ENCODE measurements at places on chromosomes 3 and 15.

DNA sequence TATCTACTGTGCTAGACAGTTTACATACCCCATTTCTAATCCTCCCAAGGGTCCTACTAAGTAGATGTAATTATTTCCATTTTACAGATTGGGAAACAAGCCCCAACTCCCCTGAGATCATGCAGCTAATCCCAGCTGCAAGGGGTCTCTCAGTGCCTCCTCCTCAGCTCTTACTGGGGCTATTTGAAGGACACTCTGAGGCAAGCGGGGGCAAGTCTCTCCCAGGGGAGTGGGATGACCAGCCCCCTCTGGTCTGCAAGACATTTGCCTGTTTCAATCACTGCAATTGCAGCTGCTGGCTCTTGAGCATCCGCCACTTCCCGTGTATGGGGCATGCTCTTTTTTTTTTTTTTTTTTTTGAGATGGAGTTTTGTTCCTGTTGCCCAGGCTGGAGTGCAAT lies 11.4 kb downstream of the LAMP3 start:
- no peak for DNase-seq

DNA sequence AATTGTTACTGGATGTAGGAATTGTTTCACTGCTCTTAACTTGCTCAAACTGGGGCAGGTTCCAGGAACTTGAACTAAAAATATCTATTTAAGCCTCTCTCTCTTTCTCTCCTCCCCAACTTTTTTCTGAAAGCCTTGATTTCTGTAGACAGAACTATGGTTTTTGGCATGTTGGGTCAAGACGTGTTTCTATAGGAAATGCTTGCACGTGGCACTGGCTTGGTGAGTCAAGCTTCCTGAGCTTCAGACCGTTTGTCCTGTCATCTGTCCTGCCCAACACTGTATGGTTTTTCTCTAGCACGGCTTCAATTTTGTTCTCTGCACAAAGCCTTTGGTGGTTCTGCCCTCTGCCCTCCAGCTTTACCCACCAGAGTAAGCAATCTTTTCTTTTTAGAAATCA lies 13.5 kb downstream of the EAF1 start:
- DNase-seq = peak; percentile 27

- no peak for DNase-seq
Measured at GRCh38 chr3:15496341-15496664, 25.2 kb downstream of the COLQ start.

DNA sequence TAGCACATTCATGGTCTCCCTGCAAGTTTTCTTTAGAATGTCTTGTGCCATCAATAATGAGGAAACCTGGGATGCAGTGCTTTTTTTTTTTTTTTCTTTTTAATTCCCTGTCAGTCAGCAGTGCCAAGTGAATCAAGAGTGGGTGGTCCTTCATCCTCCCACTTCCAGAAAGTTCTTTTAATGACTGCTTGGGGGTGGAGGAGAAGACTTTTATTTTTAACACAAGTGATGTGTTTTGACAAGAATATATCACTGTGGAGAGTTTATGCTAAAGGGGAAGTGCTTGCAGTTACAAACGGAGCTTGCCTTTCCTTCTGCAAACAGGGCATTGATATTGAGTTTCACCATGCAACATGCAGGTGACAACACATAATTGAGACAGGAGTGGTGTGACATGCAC lies 69.7 kb downstream of the CACNA2D3 start:
- DNase-seq = no peak

GRCh38 chr3:114557791-114558190 lies 264.0 kb downstream of the TIGIT start:
- no peak for DNase-seq

GRCh38 chr15:39618063-39618823 lies 37.4 kb downstream of the THBS1 start:
- DNase-seq = no peak

DNA sequence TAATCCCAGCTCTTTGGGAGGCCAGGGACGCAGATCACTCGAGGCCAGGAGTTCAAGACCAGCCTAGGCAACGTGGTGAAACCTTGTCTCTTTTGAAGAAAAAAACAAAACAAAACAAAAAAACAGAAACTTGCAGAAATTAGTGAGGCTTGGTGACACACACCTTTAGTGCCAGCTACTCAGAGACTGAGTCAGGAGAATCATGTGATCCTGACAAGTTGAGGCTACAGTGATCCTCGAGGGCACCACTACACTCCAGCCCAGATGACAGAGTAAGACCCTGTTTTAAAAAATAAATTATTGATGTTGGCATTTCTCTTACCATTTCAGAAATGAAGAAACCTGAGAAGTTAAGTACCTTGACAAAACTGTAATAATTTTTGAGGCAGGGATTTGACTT lies 44.6 kb upstream of the CCNB2 start:
- DNase-seq = no peak

DNA sequence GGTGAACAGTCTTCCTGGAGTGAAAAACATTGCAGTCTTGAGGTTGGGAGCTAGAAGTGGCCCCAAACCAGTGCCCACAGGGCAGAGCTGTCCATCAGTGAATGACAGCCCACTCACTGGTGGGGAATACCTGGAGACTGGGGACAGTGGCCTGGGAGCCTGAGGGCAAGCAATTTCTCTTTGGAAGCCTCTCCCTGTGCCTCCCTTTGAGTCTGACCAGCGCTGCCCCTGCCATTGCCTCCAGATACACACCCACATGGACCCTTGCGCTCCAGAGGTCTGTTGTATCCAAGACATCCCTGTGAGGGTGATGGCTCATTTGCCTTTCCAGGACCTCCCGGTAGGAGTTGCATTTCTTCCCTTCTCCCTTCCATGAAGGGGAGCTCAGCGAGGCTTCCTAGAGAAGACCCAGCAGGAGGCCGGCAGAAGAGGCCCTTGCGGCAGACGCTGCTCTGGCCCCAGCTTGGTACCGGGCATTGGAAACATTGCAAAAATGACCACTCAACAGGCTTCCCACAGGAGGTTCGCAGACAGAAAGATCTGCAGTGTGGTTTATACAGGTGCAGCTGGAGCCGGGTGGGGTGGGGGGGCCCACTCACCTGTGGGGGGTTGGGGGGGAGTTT lies 38.5 kb downstream of the KLF13 start:
- no peak for DNase-seq

GRCh38 chr15:22796079-22796478 lies 9.6 kb downstream of the NIPA1 start:
- DNase-seq = no peak

DNA sequence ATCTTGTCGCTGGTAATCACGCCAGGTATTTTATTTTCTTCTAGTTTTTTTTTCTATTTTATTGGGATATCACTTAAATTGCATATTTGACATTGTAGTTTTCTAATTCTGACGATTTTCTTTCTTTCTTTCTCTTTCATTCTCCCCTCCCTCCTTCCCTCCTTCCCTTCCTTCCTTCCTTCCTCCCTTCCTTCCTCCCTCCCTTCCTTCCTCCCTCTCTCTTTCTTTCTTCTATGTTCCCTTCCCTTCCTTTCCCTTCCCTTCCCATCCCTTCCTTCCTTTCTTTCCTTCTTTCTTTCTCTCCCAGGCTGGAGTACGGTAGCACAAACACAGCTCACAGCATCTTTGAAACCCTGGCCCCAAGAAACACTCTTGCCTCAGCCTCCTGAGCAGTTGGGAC lies 100.6 kb upstream of the BCL6 start:
- no peak for DNase-seq

DNA sequence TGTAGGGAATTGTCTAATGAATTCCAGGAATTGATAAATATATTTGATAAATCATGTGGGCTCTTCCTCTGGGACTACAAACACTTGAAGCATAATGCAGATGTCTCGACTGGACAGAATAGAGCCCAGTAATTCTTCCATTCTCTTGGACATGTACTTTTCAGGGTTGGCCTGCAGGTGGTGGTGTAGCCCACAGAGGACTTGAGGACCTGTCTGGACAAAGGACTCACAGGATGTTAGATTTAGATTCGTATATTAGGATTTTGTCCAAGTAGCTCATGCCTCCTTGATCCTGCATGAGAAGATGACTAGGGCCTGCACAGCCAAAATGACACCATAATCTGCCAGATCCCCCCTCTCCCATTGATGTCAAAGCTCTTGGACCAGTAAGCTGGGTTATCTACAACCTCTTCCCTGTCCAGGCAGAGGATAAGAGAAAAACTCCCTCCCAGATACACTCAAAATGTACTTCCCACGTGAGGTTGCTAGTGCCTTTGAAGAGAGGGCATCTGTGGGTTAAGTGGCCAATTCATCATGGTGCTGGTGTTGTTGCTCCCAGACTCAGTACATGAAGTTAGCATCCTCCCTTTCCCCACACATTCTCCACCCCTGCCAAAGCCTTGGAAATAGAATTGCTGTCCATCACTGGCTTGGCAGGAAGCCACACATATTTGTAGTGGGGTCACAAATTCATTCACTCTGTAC lies 88.6 kb upstream of the ZNF280D start:
- DNase-seq = peak; percentile 83

GRCh38 chr3:73385568-73385967 lies 239.2 kb downstream of the PDZRN3 start:
- DNase-seq = no peak

- DNase-seq = no peak
Measured at GRCh38 chr15:80942746-80943565, 46.7 kb downstream of the MESD start.

DNA sequence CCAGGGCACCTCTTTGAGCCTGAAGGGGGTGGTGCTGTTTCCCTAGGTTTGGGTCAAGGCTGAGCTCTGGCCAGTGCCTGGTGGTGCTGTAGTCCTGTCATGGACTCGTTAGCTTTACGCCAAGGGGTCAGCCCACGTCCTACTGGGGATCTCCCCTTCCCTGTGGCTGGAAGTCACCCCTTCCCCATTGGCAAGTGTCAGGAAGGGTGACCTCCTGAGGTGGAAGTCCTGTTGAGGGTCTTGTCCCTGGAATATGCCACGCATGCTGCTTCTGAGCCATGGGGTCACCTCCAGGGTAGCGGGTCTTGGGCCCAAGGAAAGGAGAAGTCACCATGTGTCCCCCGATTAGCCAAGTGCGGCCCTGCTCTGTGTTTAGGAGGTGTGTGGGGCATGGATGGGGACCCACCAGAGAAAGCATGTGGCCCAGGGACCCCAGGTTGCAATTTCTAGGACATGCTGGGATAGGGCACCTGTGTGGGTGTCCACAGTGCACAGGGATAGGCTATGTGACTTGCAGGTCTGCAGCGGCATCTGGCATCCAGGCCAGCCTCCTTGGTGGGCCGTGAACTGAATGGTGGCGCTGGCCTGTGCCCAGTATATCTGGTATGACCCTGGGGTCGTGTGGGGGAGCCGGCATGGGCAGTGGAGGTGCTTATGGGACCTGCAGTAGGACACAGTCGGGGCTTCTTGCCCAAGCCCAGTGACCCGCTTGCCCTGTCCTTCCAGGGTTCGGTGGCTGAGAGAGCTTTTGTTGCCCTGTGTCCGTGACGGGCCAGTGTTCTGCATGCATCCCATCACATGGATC lies 226.7 kb downstream of the SNRPN start:
- no peak for DNase-seq

DNA sequence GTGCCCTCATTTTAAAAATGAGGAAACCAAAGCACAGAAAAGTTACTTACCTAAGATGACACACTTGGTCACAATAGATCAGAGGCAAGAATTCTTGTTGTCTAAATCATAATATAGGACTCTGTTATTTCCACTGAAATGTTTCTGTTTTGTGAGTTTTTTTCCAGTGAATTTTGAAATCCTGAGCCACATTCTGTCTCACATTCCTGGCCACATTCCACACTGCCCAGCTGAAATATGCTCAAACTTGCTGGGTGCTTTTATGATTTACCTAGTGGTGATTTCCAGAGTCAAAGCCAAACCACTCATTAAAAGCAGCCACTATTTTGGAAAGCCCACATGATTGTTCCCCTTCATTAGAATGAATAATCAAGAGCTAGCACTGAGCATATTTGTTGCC lies 82.3 kb upstream of the NPHP3 start:
- peak; percentile 50 for DNase-seq

GRCh38 chr3:178802993-178803693 lies 266.9 kb downstream of the KCNMB2 start:
- DNase-seq = no peak

DNA sequence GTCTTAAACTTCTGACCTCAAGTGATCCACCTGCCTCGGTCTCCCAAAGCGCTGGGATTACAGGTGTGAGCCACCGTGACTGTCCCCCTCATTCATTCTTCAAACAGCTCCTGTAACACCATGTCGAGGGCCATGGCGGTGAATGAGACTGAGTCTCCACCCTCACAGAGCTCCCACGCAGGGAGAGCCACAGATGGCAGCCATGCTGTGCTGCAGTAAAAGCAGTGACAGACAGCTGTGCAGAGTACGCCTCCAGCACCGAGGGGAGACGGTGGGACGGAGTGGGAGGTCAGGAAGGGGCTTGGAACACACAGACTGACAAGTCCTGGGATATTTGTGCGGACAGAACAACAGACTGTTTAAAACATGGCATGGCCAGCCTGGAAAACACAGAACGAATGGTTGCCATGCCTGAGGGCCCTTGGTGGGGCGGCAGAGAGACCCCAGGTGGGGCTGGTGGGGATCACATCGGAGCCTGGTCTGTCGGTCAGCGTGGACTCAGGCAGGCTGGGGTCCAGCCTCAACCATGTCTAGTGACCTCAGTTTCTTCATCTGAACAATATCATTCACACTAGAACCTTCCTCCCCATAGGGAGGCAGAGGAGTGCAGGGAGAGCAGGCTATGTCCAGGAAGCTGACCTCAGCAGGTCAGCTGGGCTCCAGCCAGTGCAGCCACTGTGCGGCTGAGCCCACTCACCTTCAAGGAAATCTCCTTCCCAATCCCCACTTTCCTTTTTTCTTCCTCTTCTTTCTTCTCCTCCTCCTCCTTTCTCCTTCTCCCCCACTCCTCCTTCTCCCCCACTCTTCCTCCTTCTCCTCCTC lies 20.6 kb upstream of the LCTL start:
- DNase-seq = no peak

GRCh38 chr3:56878074-56878473 lies 76.3 kb upstream of the ARHGEF3 start:
- peak; percentile 45 for DNase-seq

DNA sequence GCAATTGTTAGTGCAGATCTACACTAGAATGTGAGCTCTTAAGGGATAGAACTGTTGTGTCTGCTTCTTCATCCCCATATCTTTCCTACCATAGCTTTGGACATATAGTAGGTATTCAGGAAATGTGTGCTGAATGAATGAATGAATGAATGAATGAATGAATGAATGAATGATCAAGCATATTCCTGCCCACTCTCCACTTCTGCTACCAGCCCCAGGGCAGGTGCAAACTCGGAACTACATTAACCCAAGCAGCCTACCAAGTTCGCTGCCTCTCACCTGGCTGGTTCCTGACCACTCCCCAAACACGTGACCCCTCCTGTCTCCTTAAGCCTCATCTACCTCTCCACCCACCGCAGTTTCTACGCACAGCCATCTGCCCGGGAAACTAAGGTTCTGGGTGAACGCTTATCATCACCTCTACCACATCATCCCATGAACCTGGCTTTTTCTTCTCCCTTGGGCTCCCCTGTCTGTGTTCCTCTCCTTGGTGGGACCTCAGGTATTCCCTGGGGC lies 26.8 kb downstream of the PAQR5 start:
- DNase-seq = no peak
